ENCODE measurements at places on chromosomes 12 and 14.

- DNase-seq = no peak
Observed at GRCh38 chr12:62730649-62731048, 204.3 kb downstream of the PPM1H start.

DNA sequence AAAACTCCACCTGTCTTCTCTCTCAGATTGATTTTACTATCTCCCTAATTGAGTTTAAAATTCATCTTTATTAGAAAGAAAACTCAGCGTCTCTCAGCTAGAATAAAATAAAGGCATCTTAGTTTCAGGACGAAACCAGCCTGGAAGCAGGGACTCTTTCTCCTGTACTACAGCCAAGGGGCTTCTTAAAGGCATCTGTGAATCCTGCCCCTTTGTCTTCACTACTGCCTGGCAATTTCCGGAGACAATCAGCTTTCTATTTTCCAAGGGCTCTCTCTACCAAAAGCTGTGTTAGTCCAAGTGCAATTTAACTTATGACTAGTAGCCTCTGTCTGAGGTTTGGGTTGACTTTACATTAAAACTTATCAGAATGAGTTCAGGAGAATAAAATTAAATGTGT, 623.3 kb upstream of the FOXG1 start:
- DNase-seq = no peak

DNA sequence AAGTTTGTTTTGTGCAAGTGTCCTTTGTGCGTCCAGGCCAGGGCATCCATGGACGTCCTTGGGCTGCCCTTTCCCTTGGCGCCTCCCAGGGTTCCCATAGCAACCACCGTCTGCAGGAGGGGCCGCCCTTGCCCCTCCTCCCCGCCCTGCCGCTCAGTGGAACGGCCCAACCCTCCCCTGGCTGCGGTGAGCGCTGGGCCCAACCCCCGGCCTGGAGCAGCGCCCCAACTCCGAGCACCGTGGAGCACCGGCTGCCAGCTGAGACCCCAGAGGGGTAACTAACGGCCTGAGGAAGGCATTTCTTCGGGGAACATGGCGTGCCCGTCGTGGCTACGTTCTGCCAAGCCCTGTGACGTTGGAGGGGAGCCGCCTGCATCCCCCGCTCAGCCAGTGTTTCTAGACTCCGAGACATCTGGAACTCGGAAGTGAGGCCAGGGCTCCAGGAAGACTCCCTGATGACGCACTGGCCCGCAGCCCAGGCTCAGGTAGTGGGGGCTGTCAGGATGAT, 5.3 kb upstream of the ACACB start:
- DNase-seq = peak; percentile 68

DNA sequence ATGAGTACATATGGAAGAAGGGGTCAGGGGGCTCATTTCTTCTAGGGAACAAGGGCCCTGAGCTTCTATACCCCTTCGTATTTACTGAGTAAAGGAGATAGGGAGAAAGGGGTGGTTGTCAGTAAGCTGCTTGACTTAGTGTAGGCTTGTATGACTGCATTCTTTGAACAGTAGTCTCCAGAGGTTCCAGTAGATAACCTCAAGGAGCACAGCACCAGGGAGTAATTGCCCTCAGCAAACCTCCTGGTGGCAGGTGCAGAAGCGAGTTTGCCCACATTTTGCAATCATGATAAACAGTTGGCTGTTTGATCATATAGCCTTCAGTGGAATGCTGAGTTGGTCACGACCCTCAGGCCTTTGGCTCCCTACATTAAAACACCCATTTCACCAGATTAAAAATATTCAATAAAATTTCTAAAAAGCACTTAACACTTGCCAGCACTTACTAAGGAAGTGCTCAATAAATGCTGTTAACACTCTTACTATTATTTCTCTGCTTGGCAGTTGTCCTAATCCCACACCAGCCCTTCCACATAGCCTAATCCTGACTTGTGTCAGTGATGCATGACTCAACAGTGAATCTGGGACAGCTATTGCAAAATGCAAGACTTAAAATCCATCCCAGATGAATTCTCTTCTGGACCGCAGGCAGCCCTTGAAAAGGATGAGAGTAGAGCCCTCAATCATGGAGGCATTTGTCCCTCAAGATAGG, 3.7 kb upstream of the DHRS4L2 start:
- peak; percentile 94 for DNase-seq

GRCh38 chr12:96889273-96889933, 17.7 kb upstream of the NEDD1 start:
- peak; percentile 91 for DNase-seq

GRCh38 chr14:89232265-89233070, 184.6 kb downstream of the FOXN3 start:
- DNase-seq = no peak

GRCh38 chr12:22899184-22899583, 274.2 kb downstream of the ETNK1 start:
- peak; percentile 72 for DNase-seq

- DNase-seq = no peak
Observed at GRCh38 chr14:99730876-99731546, 46.9 kb downstream of the CYP46A1 start.

DNA sequence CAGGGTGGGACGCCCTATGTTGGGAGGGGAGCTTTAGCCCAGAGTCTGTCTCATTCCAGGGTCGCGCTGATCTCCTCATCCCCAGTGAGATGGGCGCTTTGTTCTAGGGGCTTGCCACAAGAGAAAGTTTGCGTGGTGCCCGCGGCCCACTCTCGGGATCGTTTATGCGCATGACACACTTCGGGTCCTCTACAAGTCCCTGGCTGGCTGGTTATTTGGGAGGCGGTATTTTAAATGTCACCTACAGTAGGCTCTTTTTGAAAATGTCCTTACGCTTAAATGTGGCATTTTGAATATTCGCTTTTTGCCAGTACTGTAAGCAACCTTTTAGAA, 541 bp downstream of the GOLT1B start:
- peak; percentile 24 for DNase-seq

GRCh38 chr14:51979088-51979709, 10.1 kb upstream of the RTRAF start:
- peak; percentile 78 for DNase-seq

DNA sequence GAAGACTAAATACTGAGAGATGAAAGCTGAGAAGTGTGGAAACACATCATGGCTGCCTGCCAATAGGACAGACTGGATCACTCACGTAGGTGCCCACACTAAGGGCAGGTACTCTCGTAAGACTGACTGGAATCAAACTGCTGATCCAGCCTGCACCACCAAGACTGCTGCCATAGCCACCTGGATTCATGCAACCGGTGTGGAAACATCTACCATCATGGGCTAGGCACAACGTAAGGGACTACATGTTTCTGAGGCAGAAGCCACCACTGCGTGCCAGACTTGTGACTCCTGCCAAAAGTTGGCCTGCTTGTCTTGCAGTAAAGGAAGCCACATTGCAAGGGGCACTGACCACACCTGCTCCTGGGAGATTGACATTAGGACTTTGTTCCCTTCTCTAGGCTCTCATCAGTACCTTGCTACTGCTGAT, 3.8 kb downstream of the POMT2 start:
- DNase-seq = peak; percentile 81

GRCh38 chr14:51507906-51508511, 143.7 kb upstream of the FRMD6 start:
- no peak for DNase-seq

GRCh38 chr14:69648480-69649451, 37.4 kb downstream of the SUSD6 start:
- peak; percentile 47 for DNase-seq

DNA sequence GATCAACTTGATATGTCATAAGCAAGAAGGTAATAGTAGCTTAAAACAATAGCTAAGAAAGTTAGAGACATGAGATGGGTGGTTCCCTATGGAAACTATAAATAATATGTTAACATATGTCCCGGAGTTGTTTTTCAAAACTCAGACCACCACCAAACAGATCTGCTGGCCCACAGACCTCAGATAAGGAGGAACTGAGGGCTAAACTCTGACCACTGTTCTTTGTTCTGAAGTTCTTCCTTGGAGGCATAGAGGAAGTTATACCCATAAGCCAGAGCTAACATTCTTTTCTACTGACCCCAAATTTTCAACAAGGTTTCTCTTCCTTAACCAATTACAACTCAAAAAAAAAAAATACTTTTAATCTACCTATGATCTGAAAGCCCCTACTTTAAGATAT, 156.1 kb upstream of the FSCB start:
- no peak for DNase-seq

DNA sequence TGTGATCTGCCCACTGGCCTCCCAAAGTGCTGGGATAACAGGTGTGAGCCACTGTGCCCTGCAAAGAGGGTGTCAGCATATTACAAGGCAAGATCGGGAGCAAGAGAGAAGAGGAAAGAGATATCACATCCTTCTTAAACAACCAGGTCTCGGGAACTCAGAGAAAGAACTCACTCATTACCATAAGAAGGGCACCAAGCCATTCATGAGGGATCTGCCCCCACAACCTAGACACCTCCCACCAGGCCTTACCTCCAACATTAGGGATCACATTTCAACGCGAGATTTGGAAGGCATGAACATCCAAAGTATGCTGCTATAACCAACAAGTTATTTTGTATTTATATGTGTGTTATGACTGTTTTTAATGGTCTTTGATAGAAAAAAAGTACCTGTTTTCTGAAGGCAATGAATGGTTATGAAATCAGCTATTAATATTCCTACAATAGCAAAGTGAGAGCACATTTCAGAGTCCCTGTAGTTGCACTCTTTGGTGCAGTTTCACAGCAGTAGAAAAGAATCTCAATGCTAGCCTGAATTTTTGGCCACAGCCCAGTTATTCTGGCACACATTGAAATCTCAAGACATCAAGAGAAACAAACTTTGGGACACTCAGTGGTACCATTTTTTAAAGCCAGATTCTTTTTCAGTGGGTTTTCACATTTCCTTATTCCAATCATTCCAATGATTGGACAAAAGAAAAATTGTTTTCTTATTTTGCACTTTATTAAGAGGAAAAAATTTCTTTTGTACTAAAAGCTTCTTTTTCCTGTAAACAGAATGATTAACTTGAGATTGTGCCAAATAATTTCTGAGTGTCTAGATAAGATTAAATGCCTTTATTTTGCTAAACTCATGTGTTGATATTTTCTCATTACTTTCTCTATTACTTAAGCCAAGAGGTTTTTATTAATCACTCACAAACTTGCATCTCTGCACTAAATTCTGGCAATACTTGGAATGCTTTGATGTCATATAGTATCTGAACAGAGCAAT, 582.6 kb upstream of the ATP2B1 start:
- no peak for DNase-seq

DNA sequence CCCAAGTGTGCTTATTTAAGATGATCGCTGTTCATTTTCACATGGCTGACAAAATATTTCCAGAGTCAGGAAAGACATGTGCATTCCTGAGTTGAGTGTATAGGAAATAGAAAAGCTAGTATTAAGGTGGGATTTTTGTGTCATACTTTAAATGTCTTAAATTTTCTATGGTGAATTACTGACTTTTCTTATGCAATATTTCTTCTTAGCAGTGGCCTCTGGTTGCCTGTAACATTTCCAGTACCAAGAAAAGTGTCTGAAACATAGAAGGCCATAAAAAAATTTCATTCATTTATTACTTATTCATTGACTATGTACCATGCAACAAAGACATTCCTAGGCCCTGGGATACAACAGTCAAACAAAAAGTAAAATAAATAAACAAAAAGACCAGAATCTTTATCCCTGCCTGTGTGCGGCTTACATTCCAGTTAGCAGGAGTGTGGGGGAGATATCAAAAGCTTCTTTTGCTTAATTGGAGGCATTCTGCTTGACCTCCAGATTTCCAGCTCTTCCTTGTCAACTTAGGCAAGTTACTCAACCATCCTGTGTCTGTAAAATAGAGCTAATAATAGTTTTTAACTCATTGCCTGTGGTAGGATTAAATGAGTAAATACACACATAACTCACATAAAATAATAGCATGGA, 216.3 kb upstream of the FLRT2 start:
- DNase-seq = no peak

DNA sequence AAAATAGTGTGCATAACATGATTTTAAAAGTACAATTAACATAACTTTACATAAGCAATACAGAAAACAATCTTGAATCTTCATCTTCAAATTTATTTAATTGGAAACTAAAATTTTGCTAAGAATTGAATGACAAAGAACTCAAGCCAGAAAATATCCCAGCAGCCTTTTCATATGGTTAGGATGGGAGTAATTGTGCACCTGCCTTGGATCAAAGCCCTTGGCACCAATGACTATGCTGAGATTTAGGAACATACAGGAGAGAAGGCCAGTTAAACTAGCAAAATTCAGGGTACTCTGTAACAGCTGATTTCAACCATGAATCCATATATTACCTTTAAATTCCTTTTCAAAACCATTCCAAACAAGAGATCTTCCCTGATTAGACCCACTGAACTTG, 5.8 kb downstream of the KERA start:
- no peak for DNase-seq

- no peak for DNase-seq
Observed at GRCh38 chr12:51335931-51336330, 10.5 kb downstream of the CELA1 start.

DNA sequence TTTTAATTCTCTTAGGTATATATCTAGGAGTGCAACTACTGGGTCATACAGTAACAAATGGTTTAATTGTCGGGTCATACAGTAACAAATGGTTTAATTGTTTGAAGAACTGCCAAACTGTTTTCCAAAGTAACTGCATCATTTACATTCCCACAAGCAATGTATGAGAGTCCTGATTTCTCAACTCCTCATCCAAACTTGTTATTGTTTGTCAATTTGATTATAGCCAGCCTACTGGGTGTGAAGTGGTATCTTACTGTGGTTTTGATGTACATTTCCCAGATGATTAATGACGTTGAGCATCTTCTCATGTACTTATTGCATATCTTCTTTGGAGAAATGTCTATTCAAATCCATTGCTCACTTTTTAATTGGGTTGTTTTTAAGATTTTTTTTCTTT, 67.6 kb upstream of the CFL2 start:
- DNase-seq = peak; percentile 29

DNA sequence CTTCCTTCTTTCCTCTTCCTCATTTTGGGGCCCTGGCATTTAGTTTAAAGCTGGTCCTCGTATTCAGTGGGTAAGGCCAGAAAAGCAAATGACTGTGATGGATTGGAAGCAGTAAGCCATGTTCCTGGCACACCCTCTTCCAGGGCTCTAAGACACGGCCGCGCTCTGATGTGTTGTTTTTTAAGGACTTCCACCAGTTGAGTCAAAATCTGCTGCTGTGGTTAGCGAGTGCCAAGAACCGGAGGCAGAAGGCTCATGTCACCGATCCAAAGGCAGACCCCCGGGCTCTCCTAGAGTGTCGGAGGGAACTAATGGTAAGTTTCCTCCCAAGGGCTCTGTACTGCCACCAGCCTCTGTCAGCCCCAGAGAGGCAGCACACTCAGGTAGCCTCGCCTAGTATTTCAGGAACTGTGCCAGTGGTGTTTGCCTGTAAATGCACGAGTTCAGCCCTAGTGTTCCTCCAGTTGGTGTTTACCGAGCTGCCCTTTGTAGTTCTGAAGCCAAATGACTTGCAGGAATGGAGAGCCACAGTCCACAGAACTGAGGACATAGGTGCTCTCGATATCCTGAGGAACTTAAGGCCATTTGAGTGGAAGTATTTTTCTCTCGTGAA, 72.7 kb downstream of the ESR2 start:
- DNase-seq = no peak
